ENCODE measurements at places on chromosomes 3 and 15. TPM values are rescaled to one million over a fixed set of nuclear protein-coding genes. Genes with fewer than 3 reads are reported as not detected.

GRCh38 chr15:77312523-77312922, 107.4 kb downstream of the PEAK1 start:
- no peaks in the 10 kb centered on the region for H3K36me3 ChIP-seq
- H3K4me3 ChIP-seq = no peak overlapping the region
- no peaks in the 10 kb centered on the region for H3K27me3 ChIP-seq
- no peak for DNase-seq
- H3K4me1 ChIP-seq = no peaks in the 10 kb centered on the region

GRCh38 chr3:23136054-23136453, 67.1 kb upstream of the UBE2E2 start:
- no peak for DNase-seq
- no peaks in the 10 kb centered on the region for H3K4me1 ChIP-seq
- no peak overlapping the region for H3K4me3 ChIP-seq
- H3K36me3 ChIP-seq = no peaks in the 10 kb centered on the region
- no peaks in the 10 kb centered on the region for H3K27me3 ChIP-seq
- no peak overlapping the region for H3K27ac ChIP-seq

- peaks cover 7% of the 10 kb centered on the region for H3K4me1 ChIP-seq
- DNase-seq = no peak
- H3K4me3 ChIP-seq = no peak overlapping the region
- no peak overlapping the region for H3K27ac ChIP-seq
- no peaks in the 10 kb centered on the region for H3K36me3 ChIP-seq
Measured at GRCh38 chr15:85354461-85354860, 25.9 kb upstream of the AKAP13 start.

- no peak for DNase-seq
- no peak overlapping the region for H3K27ac ChIP-seq
- H3K4me1 ChIP-seq = no peaks in the 10 kb centered on the region
- H3K27me3 ChIP-seq = no peaks in the 10 kb centered on the region
- H3K36me3 ChIP-seq = no peaks in the 10 kb centered on the region
Measured at GRCh38 chr15:56984681-56985481, 66.4 kb downstream of the TCF12 start.

ITIH4 gene
- total RNA-seq = 40.4 TPM

All from CD4-positive, alpha-beta T cell (primary cell).